ENCODE measurements at places on chromosomes 2 and 18.

GRCh38 chr2:167761465-167762136 is 485.8 kb downstream of the STK39 start:
- no peak for DNase-seq

DNA sequence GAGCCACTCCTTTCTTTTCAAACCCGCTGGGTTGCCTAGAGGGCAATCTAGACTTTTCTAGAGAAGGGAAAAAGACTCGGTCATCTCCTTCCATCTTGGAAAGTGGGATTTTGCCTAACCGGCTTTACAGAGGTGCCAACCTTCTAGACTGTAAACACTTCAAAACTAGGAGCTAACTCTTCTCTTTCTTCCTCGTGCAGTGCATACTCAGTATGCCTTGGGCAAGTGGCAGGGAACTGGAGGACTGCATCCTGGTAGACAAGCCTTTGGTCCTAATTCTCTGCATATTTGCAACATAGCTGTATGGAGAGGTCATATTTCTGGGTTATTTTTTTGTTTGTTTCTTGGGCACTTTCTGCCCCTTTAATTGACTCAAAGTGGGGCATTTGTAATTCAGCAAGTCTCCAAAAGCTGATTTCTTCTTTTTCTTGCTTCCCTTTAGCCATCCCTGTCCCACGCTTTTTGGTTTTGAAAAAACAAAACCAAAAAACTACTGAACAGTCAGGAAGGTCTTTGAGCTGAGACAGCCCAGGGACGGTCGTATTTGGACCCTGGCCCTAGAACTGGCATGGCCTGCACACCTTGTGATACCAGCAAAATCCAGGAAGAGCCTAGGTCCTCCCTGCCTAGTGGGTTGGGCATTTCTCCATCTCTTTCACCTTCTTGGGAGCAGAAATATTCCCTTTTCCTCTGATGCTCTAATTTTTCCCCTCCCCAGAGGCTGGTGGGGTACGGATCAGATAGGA is 5.8 kb upstream of the GATA6 start:
- DNase-seq, result no peak

DNA sequence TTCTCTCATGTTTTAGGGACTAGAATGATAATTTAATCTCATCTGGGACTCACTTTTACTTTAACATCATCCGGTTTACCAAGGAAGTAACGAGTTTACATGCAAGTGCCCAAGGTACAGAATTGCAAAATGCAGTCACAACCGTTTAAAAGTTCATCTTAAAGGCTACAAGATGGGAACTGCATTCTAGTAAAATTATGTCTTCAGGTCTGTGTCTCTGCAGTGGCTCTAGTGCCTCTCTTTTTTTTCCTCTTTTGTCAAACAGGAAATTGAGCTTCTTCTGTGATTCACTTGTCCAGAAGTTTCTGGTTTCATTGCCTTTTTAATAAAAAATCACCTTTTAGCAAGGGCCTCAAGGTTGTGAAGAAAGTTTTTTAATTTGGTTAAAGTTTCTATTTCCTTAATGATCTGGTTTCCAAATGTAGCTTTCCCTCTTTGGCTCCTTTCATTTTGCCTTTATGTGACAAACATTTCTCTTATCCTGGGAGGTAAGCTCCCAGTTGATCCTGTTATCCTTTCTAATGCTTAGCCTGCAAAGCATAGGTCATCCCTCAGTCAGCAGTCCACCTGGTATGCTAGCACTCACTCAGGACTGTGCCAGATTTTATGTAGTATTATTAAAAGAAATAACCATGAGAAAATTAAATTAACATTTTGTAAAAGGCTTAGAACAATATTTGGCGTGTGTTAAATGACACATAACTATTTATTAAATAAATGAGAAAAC is 2.4 kb downstream of the GLS start:
- DNase-seq, result no peak

DNA sequence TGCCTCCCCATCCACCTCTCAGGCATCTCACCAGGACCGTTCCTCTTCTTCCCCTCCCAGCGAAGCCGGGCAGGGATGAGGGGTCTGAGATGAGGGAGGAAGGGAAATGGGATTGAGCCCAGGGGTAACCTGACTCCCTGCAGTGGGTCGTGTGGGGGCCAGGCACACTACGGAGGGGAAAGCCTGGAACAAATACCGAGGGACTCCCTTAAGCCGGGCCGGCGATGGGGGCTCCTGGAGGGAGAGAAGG is 250 bp upstream of the SPEG start:
- no peak for DNase-seq

GRCh38 chr2:12163866-12164265 is 417.4 kb downstream of the LPIN1 start:
- DNase-seq, result no peak

- DNase-seq, result no peak
Observed at GRCh38 chr2:20382965-20383810, 32.5 kb upstream of the PUM2 start.

GRCh38 chr2:147008481-147008880 is 836.3 kb upstream of the ACVR2A start:
- no peak for DNase-seq

GRCh38 chr2:133571249-133571648 is 3.0 kb upstream of the NCKAP5 start:
- no peak for DNase-seq

- DNase-seq, result no peak
Observed at GRCh38 chr2:10371441-10372196, 68.9 kb downstream of the HPCAL1 start.

GRCh38 chr2:232955856-232956255 is 57.2 kb downstream of the NGEF start:
- no peak for DNase-seq

- no peak for DNase-seq
Observed at GRCh38 chr2:230472621-230473018, 56.6 kb downstream of the SP100 start.

GRCh38 chr2:101251844-101252407 is 760 bp upstream of the CNOT11 start:
- DNase-seq, result no peak

- DNase-seq, result no peak
Observed at GRCh38 chr2:1898461-1899395, 154.4 kb upstream of the PXDN start.

GRCh38 chr2:68357605-68358337 is 7.3 kb upstream of the PLEK start:
- DNase-seq, result peak; percentile 60

- DNase-seq, result peak; percentile 27
Observed at GRCh38 chr2:10901160-10901939, 10.4 kb upstream of the KCNF1 start.

GRCh38 chr2:133690780-133691179 is 122.5 kb upstream of the NCKAP5 start:
- no peak for DNase-seq

- DNase-seq, result no peak
Observed at GRCh38 chr2:239065962-239066361, 218.1 kb downstream of the TWIST2 start.

DNA sequence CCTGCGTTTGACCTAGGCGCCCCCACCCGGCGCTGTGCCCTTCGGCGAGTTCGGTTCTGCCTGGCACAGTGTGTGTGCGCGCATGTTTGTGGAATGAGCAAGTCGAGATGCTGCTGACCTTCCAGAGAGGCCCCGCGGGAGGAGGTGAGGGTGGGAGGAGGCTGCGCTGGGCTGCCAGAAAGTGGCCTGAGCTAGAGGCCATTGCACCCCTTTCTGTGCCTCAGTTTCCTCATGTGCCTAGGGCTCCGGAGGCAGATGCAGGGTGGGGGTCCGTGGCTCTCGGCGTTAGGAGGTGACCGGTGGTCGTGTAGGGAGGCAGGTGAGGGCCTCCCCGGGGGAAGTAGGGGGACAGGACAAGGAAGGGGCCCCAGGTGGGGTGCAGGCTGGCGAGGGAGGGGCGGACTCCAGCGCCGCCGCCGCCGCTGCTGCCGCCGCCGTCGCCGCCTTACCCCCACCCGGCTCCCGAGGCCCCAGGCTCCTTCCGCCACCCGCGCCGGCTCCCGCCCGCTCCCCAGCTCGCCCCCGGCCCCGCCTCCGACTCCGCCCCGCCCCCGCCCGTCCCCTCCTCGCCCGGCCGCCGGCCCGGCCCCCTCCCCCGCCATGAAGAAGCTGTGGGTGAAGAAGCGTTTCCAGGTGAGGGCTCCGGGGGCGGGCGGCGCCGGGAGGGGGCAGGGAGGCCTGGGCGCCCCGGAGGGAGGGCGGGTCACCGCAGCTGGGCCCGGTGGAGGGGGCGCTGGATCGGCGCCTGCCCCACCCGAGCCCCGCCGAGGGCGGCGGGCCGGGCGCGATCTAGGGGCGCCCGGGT is 7.0 kb downstream of the SPEG start:
- DNase-seq, result no peak

- DNase-seq, result no peak
Observed at GRCh38 chr2:118786746-118787145, 60.7 kb downstream of the EN1 start.
